Immature natural killer cell (primary cell): ENCODE measurements at places on chromosomes 12 and 14. TPM values are rescaled to one million over a fixed set of nuclear protein-coding genes. Genes with fewer than 3 reads are reported as not detected.

GRCh38 chr14:93709249-93709648, 79.0 kb downstream of the PRIMA1 start:
- H3K27me3 ChIP-seq, result peaks cover 5% of the 10 kb centered on the region
- H3K27ac ChIP-seq, result no peak overlapping the region
- H3K4me1 ChIP-seq, result no peaks in the 10 kb centered on the region
- no peaks in the 10 kb centered on the region for H3K36me3 ChIP-seq
- H3K4me3 ChIP-seq, result no peak overlapping the region
- no peak for DNase-seq

- DNase-seq, result no peak
- no peaks in the 10 kb centered on the region for H3K36me3 ChIP-seq
- no peak overlapping the region for H3K27ac ChIP-seq
- H3K27me3 ChIP-seq, result peaks cover 2% of the 10 kb centered on the region
Observed at GRCh38 chr12:67982164-67982563, 7.1 kb upstream of the IFNG-AS1 start.

DNA sequence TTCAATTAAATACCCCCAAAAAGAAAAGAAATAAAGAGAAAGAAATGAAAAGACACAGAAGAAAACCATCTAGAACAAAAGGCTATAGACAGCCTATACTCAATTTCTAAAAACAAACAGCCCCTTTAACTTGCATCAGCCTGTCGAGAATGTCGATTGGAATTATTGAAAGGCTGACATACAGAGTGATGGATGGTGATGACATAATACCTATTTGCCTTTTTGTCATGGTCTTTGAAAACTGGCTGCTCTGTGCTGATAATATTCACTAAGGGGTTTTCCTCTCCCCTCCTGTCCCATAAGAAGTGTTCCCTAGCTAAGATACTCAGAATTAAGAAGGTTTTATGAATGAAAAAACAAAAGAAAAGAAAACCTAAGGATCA, 393.7 kb downstream of the SOX5 start:
- no peaks in the 10 kb centered on the region for H3K27me3 ChIP-seq
- H3K4me3 ChIP-seq, result no peak overlapping the region

DNA sequence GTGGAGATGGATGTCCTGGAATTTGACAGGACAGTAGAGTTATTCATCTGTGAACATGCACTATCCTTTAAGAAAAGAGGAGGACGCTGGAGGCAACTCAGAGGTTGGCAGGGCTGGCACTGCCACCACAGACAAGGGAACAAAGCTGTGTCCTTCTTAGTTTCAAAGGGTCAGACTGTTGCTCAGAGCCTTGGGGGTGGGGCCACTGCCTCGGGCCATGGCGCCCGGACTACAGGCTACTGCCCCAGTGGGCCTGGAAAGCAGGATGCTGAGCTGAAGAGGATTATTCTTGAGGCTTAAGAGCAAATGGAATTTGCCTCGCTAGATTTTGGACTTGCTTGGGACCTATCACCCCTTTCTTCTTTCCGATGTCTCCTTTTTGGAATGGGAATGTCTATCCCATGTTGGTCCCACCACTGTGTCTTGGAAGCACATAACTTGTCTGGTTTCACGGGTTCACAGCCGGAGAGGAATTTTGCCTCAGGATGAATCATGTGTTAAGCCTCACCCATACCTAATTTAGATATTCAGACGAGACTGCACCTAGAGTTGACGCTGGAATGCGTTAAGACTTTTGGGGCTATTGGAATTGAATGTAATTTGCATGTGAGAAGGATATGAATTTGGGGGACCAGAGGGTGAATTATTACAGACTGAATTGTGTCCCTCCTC, 114.8 kb upstream of the RFLNA start:
- no peak for DNase-seq
- no peaks in the 10 kb centered on the region for H3K4me1 ChIP-seq
- H3K27me3 ChIP-seq, result peaks cover 1% of the 10 kb centered on the region

DNA sequence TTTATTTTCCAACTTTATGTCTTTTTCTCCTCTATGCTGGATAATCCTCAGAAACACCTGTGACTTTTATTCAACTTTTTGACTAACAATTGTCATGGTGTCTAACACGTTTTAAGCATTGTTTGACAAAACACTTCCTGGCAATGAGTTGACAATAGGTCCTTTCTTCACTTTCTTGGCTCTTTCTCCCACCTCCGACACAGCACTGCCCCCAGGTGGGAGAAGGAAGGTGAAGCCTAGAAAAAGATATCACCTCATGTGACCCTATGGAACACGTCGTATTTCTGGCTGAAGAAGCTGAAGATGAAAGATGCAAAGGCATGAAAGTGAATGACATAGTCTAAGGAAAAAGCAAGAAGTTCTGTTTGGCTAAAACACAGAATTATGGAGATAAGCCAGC, 430.0 kb downstream of the ETNK1 start:
- no peaks in the 10 kb centered on the region for H3K4me1 ChIP-seq
- DNase-seq, result no peak
- no peak overlapping the region for H3K4me3 ChIP-seq
- no peaks in the 10 kb centered on the region for H3K27me3 ChIP-seq
- H3K36me3 ChIP-seq, result no peaks in the 10 kb centered on the region

GRCh38 chr14:54537651-54538050, 27.9 kb downstream of the CGRRF1 start:
- no peak overlapping the region for H3K27ac ChIP-seq
- DNase-seq, result no peak
- H3K36me3 ChIP-seq, result peaks cover 23% of the 10 kb centered on the region
- no peaks in the 10 kb centered on the region for H3K27me3 ChIP-seq
- H3K4me1 ChIP-seq, result no peaks in the 10 kb centered on the region

Gene TOMM20L
- polyA plus RNA-seq, result not detected

DNA sequence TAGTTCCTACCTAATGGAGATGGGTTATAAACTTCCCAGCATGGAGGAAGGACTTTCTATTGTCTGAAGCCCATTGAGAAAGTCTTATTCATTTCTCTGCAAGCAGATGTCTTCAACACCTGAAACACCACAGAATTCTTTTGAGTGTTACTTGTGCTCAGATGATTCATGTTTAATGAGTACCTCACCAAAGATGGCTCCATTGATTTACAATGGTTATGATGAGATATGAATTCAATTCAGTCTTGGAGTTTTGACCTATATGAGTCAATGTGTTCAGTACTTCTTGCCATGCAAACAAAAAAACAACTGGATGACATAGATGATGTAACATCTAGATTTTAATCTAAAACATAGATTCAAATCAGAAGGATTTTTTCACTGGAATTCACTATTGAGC, 15.4 kb upstream of the PAWR start:
- no peak overlapping the region for H3K4me3 ChIP-seq
- H3K36me3 ChIP-seq, result no peaks in the 10 kb centered on the region
- no peaks in the 10 kb centered on the region for H3K4me1 ChIP-seq
- no peak overlapping the region for H3K27ac ChIP-seq
- DNase-seq, result no peak

DNA sequence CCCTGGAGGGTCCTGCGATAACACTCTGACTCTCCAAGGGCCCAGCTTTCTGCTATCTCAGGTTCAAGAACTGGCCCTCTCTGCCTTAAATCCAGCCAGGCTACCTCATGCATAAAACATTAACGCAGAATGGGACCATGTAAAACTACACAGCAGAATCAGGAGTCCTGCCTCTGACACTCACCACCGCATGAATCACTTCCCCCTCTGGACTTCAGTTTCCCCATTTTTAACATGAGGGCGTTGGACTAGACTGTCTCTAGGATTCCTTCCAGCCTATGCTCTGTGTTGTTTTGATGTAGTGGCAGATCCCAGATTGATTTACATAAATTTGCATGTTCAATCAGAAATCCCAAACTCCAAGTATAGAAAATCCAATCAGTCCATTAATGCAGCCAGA, 3.3 kb downstream of the NCKAP5L start:
- H3K27ac ChIP-seq, result peak overlapping the region; percentile 4
- H3K4me1 ChIP-seq, result peaks cover 38% of the 10 kb centered on the region
- DNase-seq, result no peak
- no peaks in the 10 kb centered on the region for H3K27me3 ChIP-seq

DNA sequence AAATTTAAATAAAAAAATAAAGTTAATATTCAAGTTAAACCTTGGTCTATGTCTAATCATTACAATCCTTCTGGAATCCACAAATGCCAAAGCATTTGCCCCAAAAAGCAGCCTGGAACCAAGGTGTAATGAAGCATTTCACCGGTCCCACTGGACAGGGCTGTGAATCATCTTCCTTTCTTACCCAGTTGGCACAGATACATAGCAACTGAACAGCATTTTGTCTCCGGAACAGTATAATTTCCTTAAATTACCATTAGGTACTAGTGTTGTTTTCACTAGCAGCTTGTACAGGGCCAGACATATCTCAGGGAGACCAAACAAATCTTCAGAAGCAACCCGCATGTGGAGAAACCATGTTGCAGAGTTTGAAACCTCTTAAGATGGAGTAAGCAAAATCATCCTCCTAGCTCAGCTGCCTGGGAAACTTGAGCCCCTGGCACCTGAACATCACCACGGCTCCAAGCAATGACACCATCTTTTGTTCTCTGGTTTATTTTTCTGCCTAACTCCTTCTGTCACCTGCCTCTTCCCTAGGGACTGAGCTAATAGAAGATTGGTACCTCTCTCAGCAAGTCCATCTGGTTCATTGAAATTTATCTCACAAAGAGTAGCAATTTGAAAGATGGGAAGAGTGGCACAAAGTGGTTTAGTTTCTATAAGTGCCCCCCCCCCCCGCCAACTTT, 17.9 kb upstream of the MDM1 start:
- H3K27me3 ChIP-seq, result peaks cover 1% of the 10 kb centered on the region
- no peak overlapping the region for H3K27ac ChIP-seq
- H3K4me1 ChIP-seq, result peaks cover 9% of the 10 kb centered on the region
- no peak for DNase-seq

GRCh38 chr12:93279565-93280412, 97.9 kb upstream of the NUDT4 start:
- no peak overlapping the region for H3K27ac ChIP-seq
- no peak for DNase-seq
- no peak overlapping the region for H3K4me3 ChIP-seq

GRCh38 chr14:103549361-103550311, 12.8 kb downstream of the BAG5 start:
- H3K36me3 ChIP-seq, result no peaks in the 10 kb centered on the region
- no peak overlapping the region for H3K4me3 ChIP-seq
- H3K27ac ChIP-seq, result no peak overlapping the region

Gene E2F7
- not detected for polyA plus RNA-seq

Gene KRT79
- not detected for polyA plus RNA-seq

Gene METTL25
- polyA plus RNA-seq, result 15.7 TPM

GRCh38 chr14:57480051-57480450, 13.6 kb downstream of the CCDC198 start:
- peaks cover 4% of the 10 kb centered on the region for H3K27me3 ChIP-seq
- no peak overlapping the region for H3K4me3 ChIP-seq
- no peak for DNase-seq
- H3K27ac ChIP-seq, result no peak overlapping the region

- no peak overlapping the region for H3K27ac ChIP-seq
- H3K27me3 ChIP-seq, result no peaks in the 10 kb centered on the region
- H3K4me1 ChIP-seq, result peaks cover 9% of the 10 kb centered on the region
- no peak for DNase-seq
- no peak overlapping the region for H3K4me3 ChIP-seq
Observed at GRCh38 chr12:91813701-91814100, 331.9 kb downstream of the BTG1 start.

Gene CEBPE
- not detected for polyA plus RNA-seq

Gene TSPAN19
- polyA plus RNA-seq, result not detected

GRCh38 chr12:92362785-92363184, 217.1 kb upstream of the BTG1 start:
- H3K4me3 ChIP-seq, result peak overlapping the region; percentile 79
- DNase-seq, result peak; percentile 23
- H3K27ac ChIP-seq, result peak overlapping the region; percentile 91
- peaks cover 67% of the 10 kb centered on the region for H3K4me1 ChIP-seq
- no peaks in the 10 kb centered on the region for H3K27me3 ChIP-seq
- peaks cover 10% of the 10 kb centered on the region for H3K36me3 ChIP-seq

DNA sequence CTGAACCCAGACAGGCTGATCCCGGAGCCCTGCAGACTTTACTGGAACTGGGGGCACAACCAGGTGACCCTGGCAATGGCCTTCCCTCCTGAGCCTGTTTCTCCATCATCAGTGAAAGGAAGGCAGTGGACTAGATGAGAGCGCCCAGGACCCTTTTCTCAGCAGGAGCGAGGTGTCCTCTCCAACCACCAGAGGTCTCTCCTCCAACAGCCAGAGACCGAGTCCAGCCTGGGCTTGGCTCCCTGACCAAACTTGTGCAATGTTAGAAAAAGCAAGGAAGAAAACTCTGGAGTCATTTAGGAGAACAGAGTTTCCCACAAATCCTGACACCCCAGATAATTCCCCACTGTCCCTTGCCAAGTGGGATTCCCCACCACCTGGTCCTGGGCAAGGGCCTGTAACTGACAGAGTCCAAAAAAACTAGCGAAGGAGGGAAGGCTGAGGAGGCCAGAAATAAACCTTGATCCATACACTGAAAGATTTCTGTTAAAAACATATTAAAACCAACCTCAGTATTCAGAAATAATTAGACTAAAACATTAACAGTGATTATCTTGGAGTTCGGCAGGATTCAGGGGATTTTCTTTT, 9.0 kb downstream of the RPS6KL1 start:
- no peaks in the 10 kb centered on the region for H3K27me3 ChIP-seq
- no peaks in the 10 kb centered on the region for H3K36me3 ChIP-seq
- no peak overlapping the region for H3K27ac ChIP-seq
- no peak for DNase-seq
- no peak overlapping the region for H3K4me3 ChIP-seq

Gene PAX9
- 0.07 TPM for polyA plus RNA-seq

GRCh38 chr12:20356048-20356447, 12.3 kb upstream of the PDE3A start:
- H3K4me1 ChIP-seq, result no peaks in the 10 kb centered on the region
- H3K27me3 ChIP-seq, result no peaks in the 10 kb centered on the region
- no peak for DNase-seq
- no peak overlapping the region for H3K27ac ChIP-seq
- H3K4me3 ChIP-seq, result no peak overlapping the region
- H3K36me3 ChIP-seq, result no peaks in the 10 kb centered on the region

DNA sequence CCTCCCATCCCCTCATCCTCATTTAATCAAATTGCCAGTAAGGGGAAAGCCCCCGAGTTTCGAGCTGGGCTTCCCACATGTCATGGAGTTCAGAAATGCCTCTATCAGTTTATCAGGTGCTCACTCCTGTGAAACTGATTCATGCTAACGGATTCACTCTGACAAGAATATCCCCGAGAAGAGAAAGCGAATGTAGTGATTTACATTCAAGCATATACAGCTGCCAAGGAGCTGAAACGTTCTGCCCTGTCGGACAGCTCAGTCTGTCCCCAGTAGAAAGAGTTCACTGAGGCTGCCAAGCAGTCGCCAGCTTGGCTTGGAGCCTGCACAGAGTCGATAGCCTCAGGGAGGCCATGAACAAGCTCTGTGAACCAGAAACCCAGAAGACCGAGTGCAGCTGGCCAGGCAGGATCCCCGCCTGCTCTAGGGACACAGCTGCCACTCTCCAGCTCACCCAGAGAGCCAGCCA, 88.4 kb downstream of the TMCC3 start:
- H3K36me3 ChIP-seq, result no peaks in the 10 kb centered on the region
- peaks cover 4% of the 10 kb centered on the region for H3K27me3 ChIP-seq
- no peak for DNase-seq
- no peak overlapping the region for H3K27ac ChIP-seq

Gene DIO2
- polyA plus RNA-seq, result not detected

Gene PLA2G1B
- 0.76 TPM for polyA plus RNA-seq
